ENCODE measurements at places on chromosomes 7 and 10.
A peak's percentile ranks its signal among the peaks of the same experiment; 100 is the strongest.

DNA sequence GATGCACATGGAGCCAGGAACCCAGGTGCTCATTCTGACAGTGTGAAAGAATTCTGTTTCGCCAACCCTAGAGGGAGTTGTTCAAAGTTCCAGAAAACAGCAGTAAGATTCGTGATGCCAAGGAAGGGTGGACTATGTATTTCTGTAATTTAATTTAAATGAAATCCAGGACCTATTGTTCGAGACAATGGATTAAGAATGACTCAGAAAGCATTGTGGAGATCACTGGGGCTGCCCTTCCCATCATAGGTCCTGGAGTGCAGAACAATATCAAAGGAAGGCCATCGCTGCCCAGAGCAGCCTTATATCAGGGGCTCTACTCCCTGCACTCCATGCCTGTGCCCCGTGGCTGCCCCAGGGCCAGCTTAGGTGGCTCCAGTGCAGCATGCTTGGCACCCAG, 32.1 kb upstream of the CALD1 start:
- DNase-seq = no peak

GRCh38 chr10:17257466-17258321, 29.7 kb downstream of the VIM start:
- DNase-seq = peak; percentile 67

- no peak for DNase-seq
Observed at GRCh38 chr7:31940167-31940566, 130.0 kb downstream of the PDE1C start.

GRCh38 chr10:126468876-126469643, 80.8 kb upstream of the ADAM12 start:
- no peak for DNase-seq

DNA sequence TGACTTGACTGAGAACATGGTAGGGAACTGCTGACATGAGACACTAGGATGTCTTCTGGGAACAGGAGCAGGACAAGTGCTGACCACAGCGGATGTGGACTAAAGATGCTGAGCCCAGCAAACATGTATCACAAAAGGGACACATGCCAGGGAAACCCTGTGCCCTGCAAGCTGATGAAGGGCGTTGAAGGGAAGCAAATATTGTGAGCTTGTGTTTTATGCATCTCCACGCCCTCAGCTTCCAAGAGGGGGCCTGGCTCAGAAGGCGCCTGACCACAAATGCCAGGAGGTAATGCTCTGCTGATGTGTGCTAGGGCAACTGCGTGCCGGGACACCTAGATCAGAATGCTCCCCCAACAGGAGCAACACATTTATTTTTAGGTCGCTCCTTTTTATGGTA, 207.3 kb downstream of the CXCL12 start:
- DNase-seq = no peak

GRCh38 chr7:14115701-14116100, 126.2 kb upstream of the ETV1 start:
- DNase-seq = no peak

- DNase-seq = peak; percentile 39
Observed at GRCh38 chr10:6924166-6924565, 344.1 kb upstream of the PRKCQ start.

- no peak for DNase-seq
Observed at GRCh38 chr10:5517546-5517945, 7.2 kb upstream of the CALML3 start.

DNA sequence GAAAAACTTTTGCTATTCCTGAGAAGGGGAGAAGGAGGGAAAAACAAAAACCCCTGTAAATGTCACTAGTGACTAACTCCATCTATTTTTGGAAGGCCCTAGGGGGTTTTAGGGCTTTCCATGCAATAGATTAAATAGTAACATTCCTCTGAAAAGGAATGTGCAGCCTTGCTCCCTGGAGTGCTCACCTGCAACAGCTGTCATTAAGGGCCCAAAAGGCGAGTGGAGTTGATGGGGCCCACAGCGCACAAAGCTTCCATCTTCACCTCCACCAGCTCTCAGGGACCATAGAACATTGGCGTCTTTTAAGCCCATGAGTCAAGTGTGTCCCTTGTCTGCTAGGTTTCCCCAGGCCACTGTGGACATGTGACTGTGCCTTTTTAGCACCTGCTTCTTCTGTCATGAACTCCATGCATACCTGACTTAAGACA, 58.0 kb upstream of the IL6 start:
- DNase-seq = no peak

DNA sequence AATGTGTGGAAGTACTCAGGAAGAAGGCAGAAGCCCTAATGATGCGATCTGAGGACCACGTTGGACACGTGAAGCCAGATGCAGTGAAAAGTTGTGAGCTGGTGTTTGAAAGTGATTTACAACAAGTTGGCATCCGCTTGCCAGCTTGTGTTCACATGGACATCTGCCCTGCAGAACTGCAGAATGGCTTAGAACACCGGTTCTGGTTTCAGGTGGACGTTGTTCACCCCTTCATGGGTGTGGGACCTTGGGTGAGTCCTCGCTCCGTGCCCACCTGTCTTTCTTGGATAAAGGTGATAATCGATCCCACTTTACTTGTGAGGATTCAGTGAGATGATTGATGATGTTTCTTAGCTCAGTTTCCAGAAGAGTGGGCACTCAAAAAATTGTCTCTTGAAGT, 53.8 kb downstream of the CAMK1D start:
- DNase-seq = no peak

- DNase-seq = no peak
Observed at GRCh38 chr7:6271694-6272440, 557 bp downstream of the CYTH3 start.

DNA sequence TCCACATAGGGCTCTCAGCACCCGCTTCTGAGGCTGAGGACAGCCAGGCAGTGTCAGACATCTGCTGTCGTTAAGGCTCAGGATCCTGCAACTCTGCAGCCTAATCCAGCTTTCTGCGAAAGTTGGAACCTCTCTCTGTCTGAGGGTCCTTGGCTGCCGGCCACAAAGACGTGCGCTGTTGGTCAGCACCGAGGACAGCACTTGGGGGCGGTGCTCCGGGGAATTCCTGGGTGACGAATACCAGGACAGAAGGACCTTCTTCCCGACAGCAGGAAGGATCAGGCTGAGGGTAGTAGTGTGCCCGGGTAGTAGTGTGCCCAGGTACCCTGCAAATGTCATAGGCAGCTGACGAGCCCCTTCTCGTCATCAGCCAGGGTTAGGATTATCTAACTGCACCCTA, 16.0 kb upstream of the RASGEF1A start:
- DNase-seq = no peak

DNA sequence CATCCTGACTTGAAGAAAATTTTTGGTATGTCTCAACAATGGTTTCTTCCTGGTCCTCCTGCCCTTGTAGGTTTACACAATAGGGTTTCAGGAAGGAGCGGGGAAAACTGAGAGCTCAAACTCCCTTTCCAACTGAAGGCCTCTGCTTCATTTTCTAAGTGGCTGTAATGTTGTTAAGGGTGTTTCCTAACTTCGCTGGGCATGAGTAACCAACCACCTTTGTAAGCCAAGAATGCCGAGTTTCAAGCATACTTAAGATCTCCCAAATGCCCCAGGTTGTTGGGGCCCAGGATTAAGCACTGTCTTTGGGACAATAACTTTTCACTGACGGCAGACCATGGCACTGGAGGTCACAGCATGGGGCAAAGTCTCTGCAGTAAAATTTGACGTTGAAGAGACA, 33.6 kb upstream of the DRGX start:
- DNase-seq = no peak

DNA sequence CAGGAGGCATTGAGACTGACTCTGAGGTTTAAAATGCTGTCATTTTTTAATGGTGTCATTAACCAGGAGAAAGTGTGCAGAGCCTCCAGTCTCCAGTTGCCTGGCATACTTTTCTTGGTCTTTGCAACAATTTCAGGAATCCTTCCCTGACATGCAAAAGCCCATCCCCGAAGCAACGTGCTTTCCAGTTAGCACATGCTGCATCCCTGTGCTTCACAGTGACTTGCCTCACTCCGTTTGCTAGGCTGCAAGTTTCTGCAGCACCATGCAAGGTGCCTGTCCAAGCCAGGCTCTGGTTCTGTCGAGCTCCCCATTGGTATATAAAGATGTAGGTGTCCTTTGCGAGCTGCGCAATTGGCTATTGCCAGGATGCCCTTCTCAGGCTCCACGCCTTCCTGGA, 135.0 kb downstream of the GALNT17 start:
- no peak for DNase-seq

DNA sequence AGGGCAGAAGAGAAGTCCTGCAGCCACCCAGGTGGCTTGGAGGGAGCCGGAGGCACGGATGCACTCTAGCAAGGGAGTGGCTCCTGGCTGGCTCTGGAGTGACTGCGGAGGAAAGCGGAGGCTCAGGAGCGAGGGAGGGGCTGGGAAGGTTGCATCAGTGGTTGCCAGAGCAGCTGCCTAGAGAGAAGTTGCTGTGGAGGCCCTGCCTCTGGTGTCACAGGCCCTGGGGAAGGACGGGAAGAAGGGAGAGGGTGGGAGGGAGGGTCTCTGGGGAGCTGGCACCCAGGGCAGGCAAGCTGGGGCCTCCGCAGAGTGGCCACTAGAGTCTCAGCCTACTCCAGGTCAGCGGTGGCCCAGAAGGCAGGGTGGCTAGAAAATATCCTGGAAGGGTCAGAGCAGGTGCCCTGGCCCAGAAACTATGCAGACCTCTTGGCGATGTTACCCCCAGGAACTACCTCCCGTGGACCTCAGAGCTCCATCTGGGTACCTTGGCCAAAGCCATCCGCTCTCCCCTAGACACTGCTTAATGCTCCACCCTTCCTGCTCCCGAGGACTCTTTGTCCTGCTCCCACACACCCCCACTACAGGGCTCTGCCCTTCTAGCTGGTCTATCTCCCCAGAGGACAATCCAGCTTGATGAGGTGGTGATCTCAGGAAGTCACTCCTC, 164.3 kb downstream of the NRF1 start:
- DNase-seq = no peak

DNA sequence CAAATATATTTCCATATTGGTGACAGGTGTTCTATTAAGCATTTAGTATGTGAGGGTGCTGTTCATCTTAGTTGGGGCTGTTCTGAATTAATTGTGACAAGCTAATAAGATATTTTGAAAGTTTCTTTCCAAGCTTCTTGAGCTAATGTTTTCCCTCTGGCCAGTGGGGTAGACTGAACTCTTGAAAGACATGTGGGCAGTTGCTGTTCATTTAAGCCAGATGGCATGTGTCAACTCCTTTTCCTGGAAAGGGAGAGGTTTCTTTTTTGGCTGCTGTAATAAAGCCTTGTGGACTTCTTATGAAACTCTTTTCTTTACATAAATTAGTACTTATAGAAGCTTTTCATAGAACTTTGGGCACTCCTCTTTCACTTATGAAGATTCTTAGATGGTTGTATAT, 21.7 kb downstream of the RAB18 start:
- DNase-seq = peak; percentile 61

GRCh38 chr7:74183653-74184450, 9.7 kb downstream of the EIF4H start:
- DNase-seq = no peak

DNA sequence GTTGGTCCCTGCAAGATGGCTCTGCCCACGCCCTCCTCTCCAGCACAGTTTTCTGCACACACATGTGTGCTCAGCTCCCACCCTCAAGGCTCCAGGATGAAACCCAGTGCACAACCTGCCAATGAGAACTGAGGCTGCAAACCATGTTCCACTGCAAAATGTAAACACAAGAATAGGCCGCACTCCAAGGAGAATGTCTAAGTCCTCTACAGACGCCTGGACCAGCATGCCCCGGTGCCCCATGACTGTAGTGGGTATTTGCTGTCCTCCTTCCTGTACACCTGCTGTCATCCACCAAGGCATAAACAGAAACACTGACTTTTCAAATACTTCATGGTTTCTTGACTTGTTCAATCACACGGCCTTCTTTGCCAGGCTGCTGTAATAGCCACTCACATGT, 72.6 kb downstream of the COBL start:
- DNase-seq = no peak

GRCh38 chr10:24449321-24449740, 240.4 kb downstream of the KIAA1217 start:
- no peak for DNase-seq

GRCh38 chr10:35192645-35193249, 66.1 kb downstream of the CREM start:
- DNase-seq = no peak

DNA sequence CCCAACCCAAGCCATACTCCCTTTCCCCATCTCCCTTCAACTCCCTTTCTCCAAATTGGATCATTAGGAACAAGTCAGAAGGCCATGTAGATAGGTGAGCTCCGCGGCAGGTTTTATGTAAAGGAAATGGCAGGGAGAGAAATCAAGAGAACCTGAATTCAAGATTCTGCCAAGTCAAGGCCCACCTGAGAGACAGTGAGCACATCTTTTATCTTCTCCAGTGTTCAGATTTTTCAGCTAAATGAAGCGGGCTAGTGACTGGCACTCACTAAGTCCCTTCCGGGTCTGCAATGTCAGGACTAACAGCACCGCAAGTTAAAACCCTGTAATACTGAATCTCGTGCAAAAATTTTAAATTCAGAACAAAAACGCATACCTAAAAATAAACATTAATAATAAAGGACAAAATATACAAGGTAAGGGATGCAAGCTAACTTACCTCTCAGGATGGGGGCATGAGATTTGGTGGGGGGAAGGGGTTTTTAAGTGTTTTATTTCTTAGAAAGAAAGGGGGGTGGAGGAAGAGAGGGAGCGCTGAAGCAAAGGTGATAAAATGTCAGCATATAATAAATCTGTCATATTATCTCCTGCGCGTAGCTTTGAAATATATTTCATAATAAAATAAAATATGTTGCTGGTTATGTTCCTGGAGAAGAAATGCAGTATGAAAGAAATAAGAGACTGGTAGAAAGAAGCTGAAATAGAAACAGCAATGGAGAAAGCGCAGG, 17.6 kb downstream of the TCAF1 start:
- DNase-seq = no peak

DNA sequence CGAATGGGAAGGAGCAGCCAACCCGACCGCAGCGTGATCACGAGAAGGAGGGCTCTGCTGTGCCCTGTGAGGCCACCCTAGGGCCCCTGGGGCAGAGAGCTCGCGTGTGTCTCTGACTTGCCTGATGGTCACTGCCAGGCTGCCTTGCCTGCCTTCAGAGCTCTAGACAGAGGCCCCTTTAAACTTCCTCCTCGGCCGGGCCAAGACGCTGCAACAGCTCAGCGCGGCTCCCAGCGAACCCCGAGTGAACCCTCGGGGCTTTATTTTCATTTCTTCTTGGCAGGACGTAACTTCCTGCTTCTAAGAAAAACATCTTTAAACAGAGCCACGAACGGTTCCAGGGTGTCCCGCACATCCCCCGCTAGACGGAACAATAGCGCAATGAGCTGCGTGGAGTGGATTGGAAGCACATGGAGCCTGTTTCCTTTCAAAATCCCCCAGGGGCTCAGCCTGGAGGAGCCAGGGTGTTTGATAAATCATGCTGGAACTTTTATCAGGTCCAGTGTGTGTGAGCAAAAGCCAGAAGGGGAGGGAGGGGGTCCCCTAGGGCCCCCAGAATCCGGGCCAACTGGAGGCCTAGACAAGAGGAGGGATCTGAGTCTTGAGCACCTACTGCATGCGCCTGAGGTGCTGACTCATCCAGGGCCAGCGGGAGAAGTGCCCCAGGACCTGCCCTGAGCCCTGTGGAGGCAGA, 134.1 kb upstream of the GDF10 start:
- peak; percentile 63 for DNase-seq

Measured in stromal cell of bone marrow (primary cell).